PC-3 (cell line): ENCODE measurements at places on chromosomes 12 and 14.

- no peak for DNase-seq
Measured at GRCh38 chr12:28552251-28552970, 362.2 kb downstream of the CCDC91 start.

DNA sequence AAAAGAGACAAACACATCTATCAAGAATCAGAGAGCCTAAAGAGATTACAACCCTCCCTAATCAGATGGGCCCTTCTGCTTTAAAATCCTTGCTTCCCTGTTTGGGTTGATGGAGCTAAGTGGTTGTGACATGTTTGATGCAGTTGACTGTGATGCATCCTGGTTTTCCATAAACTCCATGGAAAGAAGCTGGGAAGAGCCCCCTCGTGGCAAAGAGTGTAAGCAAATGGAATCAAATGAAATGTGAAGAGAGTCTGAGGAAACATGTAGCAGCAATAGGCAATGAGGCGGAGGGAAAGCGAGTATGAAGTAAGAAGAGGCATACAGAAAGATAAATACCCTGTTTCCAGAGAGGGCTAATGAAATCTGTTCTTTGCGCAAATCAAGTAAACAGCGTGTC lies 70.4 kb upstream of the SLCO1C1 start:
- peak; percentile 43 for DNase-seq

GRCh38 chr12:54135621-54136350 lies 53.0 kb downstream of the SMUG1 start:
- DNase-seq = no peak

GRCh38 chr12:51190820-51191219 lies 17.9 kb upstream of the TFCP2 start:
- DNase-seq = no peak

DNA sequence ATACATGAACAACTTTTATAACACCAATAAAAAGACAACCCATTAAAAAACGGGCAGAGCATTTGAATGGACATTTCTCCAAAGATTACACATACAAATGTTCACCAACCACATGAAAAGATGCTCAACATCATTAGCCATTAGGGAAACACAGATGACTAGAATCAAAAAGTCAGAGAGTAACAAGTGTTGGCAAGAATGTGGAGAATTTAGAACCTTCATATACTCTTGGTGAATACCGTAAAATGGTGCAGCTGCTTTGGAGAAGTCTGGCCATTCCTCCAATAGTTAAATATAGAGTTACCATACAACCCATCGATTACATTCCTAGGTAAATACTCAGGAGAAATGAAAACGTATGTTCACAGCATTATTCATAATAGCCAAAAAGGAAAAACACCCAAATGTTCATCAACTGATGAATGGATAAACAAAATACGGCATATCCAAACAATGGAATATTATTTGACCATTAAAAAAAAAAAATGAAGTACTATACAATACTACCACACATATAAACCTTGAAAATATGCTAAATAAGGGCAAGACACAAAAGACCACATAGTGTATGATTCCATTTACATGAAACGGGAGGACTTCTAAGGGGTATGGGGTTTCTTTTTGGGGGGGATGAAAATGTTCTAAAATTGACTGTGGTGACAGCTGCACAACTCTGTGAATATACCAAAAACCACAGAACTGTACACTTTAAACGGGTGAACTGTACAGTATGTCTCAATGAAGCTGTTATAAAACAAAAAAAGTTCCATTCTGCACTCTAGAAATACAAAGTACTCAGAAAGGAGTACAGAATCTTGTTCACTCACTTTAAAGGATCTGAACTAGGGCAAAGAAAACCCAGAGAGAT lies 3.2 kb downstream of the CORO1C start:
- DNase-seq = no peak

GRCh38 chr14:29042551-29042950 lies 276.0 kb downstream of the FOXG1 start:
- DNase-seq = no peak
